T-helper 1 cell (primary cell): ENCODE measurements at places on chromosomes 1 and 21.

GRCh38 chr21:35163411-35163810 lies 114.3 kb upstream of the RUNX1 start:
- no peak for DNase-seq

- DNase-seq, result no peak
These were observed 190.3 kb downstream of the GRIK3 start for GRCh38 chr1:36843906-36844610.

DNA sequence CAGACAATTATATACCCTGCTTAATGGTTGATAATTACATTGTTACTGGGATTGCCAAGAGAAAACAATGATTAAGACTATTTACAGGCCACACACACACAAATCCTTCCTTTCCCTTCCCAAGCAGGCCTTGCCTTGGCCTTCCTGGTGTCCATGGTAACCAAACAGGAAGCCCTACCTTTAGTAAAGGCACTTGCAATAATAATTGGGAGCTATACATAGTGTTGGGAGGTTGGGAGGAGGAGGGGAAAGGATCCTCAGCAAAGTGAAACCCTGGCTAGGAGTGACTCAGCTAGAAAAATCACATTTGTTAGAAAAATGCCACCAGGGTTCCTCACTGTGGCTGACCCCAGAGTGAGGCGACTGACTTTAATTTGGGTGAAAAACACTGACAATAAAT lies 122.3 kb upstream of the ADAR start:
- DNase-seq, result no peak

- DNase-seq, result no peak
These were observed 32.5 kb downstream of the UBE2U start for GRCh38 chr1:64235910-64236309.

- DNase-seq, result no peak
These were observed 16.1 kb upstream of the ERI3 start for GRCh38 chr1:44371206-44371605.

- DNase-seq, result no peak
These were observed 51.1 kb upstream of the OLIG2 start for GRCh38 chr21:32974653-32975052.
